Stimulated activated CD8-positive, alpha-beta memory T cell treated with anti-CD3 and anti-CD28 coated beads, Interleukin-4, amount 100 ng/mL, for 1 hour (primary cell): ENCODE measurements at places on chromosomes 4 and X.

- no peak for DNase-seq
These were observed 503.6 kb upstream of the ZFP42 start for GRCh38 chr4:187491959-187492358.

DNA sequence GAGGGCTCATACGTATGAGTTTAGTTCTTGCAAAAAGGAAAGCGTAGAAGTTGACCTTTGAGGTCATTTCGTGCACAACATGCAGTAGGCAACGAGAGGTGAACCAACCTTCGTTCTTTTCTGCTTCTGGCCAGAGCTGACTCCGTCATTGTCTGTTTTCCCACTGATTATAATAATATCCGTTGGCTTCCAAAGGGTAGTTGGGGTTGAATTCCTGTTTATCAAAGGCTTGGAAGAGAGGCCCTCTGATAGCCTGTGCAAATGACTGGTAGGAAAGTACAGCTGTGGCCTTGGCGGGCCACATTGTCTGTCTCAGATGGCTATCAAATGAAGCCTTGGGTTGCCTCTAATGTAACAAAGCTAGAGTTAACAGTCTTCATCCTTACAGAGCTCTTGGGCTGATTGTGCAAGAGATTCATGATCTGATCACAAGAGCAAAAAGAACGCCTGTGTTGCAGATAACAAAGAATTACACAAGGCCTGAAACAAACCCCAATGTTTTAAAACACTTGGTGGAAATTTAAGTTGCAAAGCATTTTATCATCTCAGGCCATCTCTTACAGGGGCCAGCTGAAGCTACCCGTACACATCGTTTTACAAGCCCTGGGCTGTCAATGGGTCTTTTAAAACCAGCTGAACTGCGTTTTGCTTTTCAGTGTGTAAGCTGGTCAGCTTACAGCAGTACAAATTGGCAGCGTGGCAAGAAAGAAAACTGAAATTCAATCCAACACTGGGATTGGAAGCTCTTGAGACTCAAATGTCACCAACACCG, 46.1 kb upstream of the FAM9C start:
- DNase-seq = no peak

DNA sequence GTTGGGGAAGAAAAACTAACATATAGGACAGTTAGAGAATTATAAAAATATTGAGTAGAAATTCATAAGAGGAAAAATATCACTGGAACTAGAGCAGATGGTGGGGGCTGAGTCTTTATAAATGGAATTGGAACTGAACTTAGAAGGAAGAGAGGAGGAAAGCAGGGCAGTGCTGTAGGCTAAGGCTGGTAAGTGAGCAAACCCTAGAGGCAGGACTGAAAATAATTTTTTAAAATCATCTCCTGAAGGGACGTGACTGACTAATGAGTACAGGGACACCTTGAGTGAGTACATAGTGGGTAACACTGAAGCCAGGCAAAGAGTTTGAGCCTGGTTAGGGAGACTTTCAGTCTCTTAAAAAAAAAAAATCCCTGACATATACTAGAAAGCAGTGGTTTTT, 63.3 kb downstream of the GALNT7 start:
- no peak for DNase-seq

DNA sequence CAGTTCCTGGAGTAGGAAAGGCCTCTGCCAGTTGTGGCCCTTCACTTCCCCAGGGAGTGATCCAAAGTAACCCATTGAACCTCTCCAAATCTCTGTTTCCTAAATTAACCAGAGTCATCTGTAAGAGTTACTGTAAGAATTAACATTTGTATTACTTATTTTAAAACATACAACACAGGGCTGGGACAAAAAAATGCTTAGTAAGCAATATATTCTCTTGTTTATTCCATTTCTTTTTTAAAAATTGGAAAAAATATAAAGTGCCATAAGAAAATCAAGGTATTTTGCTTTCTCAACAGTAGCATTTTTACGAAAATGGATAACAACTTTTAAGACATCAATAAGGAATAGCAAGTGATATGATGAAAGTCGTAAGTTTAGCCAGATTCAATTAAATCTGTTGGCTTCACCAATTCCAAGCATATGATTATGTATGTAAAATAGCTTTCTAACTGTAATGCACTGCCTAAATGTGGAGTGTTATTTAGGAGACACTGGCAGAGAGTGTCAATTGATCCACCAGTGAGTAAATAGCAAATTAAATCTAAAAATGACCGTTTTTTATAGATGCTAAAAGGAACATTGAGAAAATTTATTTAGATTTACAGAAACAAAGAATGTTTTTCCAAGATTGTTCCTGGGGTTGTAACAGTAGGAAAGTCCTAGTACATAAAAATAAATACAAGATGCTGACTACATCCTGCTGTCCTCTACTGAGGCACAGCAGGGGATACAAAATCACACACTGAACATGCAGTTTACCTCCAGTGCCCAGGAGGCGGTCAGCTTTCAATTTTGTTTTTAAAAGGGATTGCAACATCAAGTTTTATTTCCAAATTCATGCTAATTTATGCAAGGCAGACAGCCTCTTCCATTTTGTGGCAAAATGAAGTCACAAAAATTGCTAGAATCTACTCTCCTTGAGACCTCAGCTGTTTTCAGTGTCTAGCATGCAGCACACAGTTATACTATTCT, 53.7 kb downstream of the GPM6A start:
- DNase-seq = no peak

DNA sequence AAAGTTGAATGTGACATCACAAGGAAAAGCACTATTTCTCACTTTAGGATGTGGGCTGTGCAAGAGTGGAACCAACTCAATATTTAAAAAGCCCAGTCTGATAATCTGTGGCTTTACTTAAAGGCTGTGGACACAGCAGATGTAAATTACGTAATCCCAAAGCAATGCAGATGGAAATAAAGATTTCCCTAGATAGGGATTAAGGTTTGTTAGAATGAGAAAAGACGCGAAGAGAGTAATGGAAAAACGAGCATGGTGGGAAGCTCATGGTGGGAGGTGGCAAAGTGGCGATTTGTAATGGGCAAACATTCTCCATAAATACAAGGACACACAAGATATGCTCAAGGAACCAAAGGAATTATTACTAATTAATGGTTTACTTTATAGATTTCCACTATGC, 985.5 kb downstream of the FSTL5 start:
- no peak for DNase-seq

DNA sequence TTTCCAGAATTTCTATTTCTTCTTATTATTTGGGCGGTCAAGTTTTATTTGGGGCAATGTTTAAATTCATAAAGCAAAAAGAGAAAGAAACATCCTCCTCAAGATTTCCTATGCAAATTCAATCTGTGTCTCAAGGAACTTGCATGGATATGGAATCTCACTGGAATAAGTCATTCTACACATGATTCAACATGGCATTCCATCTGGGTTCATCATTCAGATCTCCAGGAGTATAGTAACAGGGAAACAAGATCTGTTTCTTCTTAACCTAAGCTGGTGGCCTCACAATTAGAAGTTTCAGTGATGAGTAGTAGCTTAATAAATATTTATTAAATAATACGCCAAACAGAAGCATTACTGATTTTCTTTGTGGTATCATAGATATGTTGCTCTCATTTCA, 19.8 kb downstream of the KLHL34 start:
- DNase-seq = no peak

GRCh38 chr4:112284662-112285411, 867 bp downstream of the TIFA start:
- no peak for DNase-seq

DNA sequence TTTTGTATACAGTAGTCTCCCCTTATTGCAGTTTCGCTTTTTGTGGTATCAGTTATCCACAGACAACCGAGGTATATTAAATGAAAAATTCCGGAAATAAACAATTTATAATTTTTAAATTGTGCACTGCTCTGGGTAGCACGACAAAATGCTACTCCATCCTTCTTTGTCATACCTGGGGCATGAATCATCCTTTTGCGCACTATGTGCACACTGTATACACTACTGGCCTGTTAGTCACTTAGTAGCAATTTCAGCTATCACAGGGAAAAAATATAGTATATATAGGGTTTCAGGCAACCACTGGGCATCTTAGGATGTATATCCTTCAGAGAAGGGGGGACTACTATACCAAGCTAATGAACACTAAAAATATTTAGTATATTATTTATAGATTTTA, 198.8 kb upstream of the FAT4 start:
- no peak for DNase-seq
